ENCODE measurements at places on chromosomes 1 and 21.

GRCh38 chr1:30060738-30061137, 662.6 kb downstream of the MATN1 start:
- no peak for DNase-seq

DNA sequence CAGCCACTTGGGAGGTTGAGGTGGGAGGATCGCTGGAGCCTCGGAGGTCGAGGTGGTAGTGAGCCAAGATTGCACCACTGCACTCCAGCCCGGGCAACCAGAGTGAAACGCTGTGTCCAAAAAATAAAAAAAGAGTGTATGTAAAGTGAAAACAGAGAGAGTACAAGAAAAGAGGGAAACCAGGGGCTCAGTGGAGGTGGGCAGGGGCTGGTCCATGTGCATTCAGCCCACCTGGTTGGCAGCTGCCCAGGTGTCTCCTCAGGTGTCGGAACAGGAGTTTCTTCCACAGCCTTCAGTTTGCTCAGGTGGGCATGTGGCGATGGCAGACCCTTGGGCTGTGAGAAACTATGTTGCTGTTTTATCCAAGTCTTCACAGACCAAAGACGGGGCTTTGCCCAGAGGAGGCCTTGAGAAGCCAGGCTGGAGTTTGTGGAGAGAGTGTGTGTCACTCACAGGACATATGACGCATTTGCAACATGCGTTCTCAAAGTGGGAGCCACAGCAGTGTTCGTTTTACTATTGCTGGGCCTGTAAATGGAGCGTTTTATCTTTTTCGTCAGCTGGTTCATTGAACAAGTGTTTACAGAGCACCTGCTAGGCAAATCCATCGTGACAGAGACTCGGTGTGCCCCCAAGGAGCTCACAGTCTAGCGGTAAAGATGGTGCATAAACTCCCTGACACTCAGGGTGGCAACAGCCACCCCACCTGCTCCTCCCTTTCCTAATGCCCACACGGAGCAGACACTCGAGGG, 22.4 kb upstream of the SAMD11 start:
- no peak for DNase-seq

DNA sequence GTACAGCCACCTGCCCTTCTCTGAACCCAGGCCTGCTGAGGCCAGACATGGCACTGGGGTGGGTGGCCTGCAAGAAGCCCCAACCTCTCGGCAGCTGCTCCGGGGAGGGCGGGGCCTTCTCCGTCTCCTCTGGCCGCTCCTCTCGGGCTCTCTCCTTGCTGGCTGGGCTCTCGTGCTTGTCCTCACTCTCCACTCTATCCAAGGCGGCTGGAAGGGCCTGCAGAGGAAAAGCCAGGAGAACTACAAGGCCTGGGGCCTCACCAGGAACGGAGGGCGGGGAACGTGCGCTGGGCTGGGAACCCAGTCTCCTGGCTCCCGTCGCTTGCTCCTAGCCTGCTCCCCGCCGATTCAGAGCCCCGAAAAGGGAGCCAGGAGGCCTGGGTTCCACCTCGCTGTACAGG, 59.1 kb downstream of the CHD5 start:
- no peak for DNase-seq

DNA sequence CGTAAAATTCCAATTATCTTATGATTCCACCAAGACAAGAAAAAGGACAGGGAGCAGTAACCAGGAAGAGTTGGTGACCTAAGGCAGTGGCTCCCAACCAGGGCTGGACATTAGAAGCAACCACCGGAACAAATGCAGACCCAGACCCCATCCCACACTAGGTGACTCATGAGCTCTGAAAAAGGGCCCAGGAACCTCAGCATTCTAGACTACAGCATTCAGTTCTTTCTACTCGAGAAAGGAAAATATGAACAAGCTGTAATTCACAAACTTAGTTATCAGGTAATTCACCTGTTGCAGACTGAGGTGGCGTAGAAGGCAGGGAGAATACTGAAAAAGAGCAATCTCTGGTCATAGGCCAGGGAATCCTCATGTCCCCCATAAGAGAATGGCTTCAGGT, 138.4 kb upstream of the KRTAP19-8 start:
- DNase-seq: no peak

- no peak for DNase-seq
These were observed 428.5 kb upstream of the RGS18 start for GRCh38 chr1:191729742-191730141.

DNA sequence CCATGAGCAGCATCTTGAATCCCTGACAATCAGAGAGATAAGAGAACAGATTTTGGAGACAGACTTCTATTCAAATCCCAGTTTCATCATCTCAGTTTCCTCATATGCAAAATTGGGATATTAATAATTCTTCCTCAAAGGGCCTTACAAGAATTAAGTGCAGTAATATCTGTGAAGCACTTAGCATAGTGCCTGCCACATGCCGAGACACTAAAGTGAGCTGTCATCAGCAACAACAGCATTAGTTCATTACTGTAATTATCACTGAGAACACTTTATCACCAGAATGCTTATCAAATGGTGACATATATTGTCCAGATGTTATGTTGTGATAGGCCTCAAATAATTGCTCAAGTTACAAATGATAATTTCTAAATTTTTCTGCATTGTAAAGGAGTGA, 922 bp upstream of the FCRLB start:
- no peak for DNase-seq

DNA sequence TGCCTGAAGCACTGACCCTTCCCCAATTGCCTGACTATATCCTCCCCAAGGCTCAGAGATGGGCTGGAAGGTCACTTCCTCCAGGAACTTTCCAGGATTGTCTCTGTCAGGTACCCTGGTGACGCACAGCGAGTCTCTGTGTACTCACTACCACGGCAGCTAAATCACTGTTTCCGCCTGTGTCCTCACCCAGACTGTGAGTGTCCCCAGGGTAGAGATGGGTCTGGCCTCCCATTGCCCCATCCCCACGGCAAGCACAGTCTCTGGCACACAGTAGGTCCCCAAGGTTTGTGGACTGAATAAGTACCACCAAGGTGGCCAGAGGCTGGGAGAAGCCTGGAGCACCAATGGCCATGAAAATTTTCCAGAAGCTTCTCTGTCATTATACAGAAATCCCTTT, 93.8 kb upstream of the RUNX3 start:
- DNase-seq: no peak

- DNase-seq: peak; percentile 8
These were observed 8.6 kb downstream of the TNFRSF18 start for GRCh38 chr1:1197551-1198422.

GRCh38 chr1:26302733-26303405, 3.6 kb downstream of the UBXN11 start:
- DNase-seq: no peak

- no peak for DNase-seq
These were observed 228.0 kb downstream of the RYR2 start for GRCh38 chr1:237269938-237270337.

DNA sequence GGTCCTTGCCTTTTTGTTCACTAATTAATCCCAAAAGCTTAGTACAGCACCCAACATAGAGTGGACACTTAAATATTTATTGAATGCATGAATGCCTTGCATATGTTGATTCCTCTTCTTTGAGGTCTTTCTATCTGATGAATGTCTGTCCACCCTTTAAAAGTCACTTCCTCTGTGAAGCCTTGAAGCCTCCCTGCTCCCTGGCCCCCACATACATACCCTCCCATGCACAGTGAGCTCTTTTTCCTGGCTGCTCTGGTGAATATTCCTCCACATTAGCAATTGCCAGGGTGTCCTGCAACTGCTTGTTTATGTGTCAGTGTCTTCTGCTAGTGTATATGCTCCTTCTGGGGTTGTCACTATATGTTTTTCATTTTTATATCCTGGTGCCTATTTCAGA, 8.2 kb upstream of the FAM78B start:
- no peak for DNase-seq

DNA sequence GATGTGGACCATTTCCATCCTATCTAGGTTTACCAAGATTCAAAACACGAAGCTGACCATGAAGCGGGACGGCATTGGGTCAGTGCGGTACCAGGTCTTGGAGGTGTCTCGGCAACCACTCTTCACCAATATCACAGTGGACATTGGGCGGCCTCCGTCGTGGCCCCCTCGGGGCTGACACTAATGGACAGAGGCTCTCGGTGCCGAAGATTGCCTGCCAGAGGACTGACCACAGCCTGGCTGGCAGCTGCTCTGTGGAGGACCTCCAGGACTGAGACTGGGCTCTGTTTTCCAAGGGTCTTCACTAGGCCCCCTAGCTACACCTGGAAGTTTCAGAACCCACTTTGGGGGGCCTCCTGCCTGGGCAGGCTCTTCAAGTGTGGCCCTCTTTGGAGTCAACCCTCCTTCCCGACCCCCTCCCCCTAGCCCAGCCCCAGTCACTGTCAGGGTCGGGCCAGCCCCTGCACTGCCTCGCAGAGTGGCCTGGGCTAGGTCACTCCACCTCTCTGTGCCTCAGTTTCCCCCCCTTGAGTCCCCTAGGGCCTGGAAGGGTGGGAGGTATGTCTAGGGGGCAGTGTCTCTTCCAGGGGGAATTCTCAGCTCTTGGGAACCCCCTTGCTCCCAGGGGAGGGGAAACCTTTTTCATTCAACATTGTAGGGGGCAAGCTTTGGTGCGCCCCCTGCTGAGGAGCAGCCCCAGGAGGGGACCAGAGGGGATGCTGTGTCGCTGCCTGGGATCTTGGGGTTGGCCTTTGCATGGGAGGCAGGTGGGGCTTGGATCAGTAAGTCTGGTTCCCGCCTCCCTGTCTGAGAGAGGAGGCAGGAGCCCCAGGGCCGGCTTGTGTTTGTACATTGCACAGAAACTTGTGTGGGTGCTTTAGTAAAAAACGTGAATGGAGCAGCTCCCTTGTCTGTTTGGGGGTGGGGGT, 864 bp upstream of the CCDC24 start:
- DNase-seq: peak; percentile 47

DNA sequence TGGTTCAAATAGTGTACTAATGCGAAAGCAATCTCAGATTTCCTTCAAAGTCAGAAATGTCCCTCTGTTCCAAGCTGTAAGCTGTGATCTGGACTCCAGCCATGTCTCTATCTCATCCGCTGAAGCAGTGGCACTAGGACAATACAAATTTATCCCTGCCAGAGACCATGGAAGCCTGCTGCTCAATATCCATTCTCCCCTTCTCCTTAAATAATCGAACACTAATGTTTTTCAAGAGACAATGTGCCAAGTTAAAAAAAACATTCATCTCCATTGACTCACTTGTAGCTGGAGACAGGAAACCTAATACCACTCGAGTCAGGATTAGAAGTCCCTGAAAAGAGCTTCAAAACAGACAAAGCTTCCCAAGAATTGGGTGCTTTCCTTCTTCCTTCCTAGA, 38.5 kb upstream of the PGBD5 start:
- no peak for DNase-seq

- DNase-seq: peak; percentile 31
These were observed 1.9 kb downstream of the WDR26 start for GRCh38 chr1:224432672-224433040.
